ENCODE measurements at places on chromosomes 4 and X.
A peak's percentile ranks its signal among the peaks of the same experiment; 100 is the strongest.

DNA sequence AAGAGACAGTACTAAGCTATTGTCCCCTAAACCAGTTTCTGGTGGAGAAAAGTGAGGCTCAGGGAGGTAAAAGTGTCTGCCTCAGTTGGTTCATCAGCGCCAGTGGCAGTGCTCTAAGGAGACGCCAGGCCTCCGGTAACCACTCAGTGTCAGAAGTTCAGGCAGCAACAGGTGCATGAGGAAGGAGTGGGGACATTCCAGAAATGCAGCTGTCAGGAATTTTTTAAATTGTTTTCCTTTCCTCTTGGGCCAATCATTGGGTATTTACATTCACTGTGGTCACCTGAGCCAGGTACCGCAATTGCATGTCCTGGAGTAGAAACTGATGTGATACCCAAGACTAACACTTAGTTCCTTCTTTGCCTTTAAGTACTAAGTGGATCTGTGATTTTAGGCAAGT is 40.2 kb upstream of the HS3ST1 start:
- DNase-seq = peak; percentile 55

- no peak for DNase-seq
Observed at GRCh38 chr4:120672076-120672475, 250.4 kb downstream of the PRDM5 start.

- no peak for DNase-seq
Observed at GRCh38 chr4:119493886-119494285, 134.7 kb downstream of the PDE5A start.

- peak; percentile 15 for DNase-seq
Observed at GRCh38 chrX:150897421-150898320, 797 bp downstream of the CD99L2 start.

GRCh38 chr4:73832651-73833237 is 3.7 kb upstream of the CXCL6 start:
- DNase-seq = peak; percentile 51

GRCh38 chr4:108988464-108989195 is 225.8 kb upstream of the ETNPPL start:
- DNase-seq = peak; percentile 52
